ENCODE measurements at places on chromosomes 5 and 9. TPM values are rescaled to one million over a fixed set of nuclear protein-coding genes. Genes with fewer than 3 reads are reported as not detected.

ABO gene
- total RNA-seq: 2.1 TPM

LCN12 gene
- 7.0 TPM for total RNA-seq

SEC61B gene
- 77.8 TPM for total RNA-seq

NFIB gene
- total RNA-seq: 110 TPM

IRX1 gene
- not detected for total RNA-seq

SPINK7 gene
- total RNA-seq: not detected

SLC4A9 gene
- total RNA-seq: 0.21 TPM

CLIC3 gene
- total RNA-seq: 8.5 TPM

DMXL1 gene
- 29.2 TPM for total RNA-seq
